ENCODE measurements at places on chromosomes 6 and 20.

- DNase-seq, result no peak
Measured at GRCh38 chr6:105872249-105872648, 213.9 kb upstream of the PRDM1 start.

- DNase-seq, result no peak
Measured at GRCh38 chr6:87068795-87069194, 26.1 kb downstream of the CGA start.

- DNase-seq, result no peak
Measured at GRCh38 chr6:114559419-114559818, 216.6 kb upstream of the HS3ST5 start.

GRCh38 chr6:137166247-137167098, 7.0 kb downstream of the IL22RA2 start:
- DNase-seq, result no peak

GRCh38 chr20:1965520-1966351, 28.1 kb downstream of the PDYN start:
- DNase-seq, result peak; percentile 34

GRCh38 chr20:58647162-58647795, 3.8 kb upstream of the STX16 start:
- DNase-seq, result no peak

GRCh38 chr6:151285122-151285521, 45.4 kb downstream of the AKAP12 start:
- no peak for DNase-seq

- DNase-seq, result no peak
Measured at GRCh38 chr6:17505062-17505476, 95.0 kb upstream of the FAM8A1 start.

DNA sequence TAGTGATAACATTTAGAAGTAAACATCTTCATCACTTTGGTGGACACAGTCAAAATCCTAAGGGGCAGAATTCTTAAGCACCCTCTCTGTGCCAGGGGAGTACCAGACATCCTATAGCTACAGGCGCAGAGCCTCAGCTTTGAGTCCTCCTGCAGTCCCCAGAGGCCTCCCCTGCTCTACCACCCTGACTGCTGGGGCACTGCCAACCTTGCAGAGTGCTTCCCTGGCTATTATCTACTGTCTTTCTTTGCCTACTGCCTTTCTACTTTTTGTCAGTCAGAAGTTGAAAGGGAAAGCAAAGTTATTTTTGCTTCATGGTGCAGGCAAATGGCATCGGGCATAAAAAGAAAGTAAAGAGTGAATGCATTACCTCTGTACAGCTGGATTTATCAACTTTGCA, 80.1 kb downstream of the AIG1 start:
- no peak for DNase-seq

- DNase-seq, result no peak
Measured at GRCh38 chr6:112268654-112269053, 14.3 kb upstream of the LAMA4 start.

GRCh38 chr6:45697605-45698004, 318.1 kb downstream of the CLIC5 start:
- DNase-seq, result no peak

- DNase-seq, result no peak
Measured at GRCh38 chr6:30570263-30570662, 979 bp upstream of the ABCF1 start.

DNA sequence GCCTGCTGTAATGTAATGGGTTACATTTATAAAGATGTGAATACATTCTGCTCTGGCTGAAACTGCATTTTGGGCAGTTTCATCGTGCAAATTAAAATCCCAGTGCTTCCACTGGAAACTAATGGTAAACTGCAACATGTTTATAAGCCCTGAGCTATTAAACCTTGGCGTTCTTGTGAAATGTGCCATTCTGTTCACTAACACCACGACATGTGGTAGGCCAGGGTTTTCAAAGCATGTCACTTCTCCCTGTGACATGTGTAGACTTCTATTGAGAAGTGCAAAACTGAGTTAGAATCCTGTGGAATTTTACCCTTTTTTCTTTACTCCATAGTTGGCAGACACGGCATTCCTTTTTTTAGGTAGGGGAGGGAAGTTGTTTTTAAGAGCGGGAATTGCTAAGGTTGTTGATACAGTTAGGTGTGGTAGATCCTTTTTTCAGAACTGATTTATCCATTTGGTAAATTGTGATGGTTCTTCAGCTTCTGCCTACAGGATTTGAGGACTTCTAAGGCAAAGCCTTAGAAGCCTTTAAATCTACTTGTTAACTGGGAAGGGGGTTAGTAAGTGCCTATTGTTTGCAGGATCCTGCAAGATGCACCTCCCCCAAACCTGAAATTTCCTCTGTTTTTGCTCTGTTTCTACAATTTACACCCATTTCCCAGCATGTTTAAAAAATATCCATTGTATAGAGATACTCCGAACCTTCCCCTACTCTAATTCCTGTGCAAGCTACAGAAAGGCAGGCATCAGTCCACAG, 4.2 kb downstream of the SASH1 start:
- DNase-seq, result no peak

GRCh38 chr6:53802582-53802981, 7.8 kb downstream of the LRRC1 start:
- DNase-seq, result no peak

GRCh38 chr6:9623985-9624384, 790.9 kb downstream of the TFAP2A start:
- DNase-seq, result no peak

DNA sequence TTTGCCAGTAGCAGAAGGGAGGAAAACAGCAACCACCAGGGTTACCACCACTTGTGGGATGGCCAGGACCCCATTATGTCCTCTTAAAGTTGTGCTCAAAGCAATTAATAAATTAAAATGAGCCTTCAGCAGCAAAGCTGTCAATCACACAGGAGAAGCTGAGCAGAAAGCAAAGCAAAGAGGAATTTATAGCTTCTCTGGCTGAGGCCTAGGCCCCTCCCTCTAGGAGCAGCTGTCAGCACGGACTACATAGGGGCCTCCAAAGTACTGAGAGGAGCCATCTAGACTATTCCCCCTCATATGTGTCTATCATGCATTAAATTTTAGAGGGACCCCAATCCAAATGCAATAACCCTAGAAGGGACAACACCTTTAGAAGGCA, 6.4 kb downstream of the CCND3 start:
- no peak for DNase-seq

DNA sequence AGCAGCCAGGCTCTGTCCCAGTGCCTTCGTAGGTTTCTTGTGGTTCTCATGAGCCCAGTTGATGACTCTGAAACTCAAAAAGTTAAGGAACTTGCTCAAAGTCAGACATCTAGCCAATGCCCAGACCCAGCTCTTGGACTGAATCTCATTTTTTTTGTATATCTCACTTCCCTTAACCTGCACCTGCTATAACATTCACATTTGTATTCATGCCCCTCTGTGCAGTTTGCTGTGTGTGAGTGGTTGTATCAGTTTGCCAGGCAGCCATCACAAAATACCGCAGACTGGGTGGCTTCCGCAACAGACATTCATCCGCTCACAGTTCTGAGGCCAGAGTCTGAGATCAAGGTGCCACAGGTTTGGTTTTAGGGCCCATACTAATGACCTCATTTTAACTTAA, 49.9 kb downstream of the IPCEF1 start:
- no peak for DNase-seq

- DNase-seq, result no peak
Measured at GRCh38 chr20:61561111-61561830, 309.2 kb downstream of the CDH4 start.

DNA sequence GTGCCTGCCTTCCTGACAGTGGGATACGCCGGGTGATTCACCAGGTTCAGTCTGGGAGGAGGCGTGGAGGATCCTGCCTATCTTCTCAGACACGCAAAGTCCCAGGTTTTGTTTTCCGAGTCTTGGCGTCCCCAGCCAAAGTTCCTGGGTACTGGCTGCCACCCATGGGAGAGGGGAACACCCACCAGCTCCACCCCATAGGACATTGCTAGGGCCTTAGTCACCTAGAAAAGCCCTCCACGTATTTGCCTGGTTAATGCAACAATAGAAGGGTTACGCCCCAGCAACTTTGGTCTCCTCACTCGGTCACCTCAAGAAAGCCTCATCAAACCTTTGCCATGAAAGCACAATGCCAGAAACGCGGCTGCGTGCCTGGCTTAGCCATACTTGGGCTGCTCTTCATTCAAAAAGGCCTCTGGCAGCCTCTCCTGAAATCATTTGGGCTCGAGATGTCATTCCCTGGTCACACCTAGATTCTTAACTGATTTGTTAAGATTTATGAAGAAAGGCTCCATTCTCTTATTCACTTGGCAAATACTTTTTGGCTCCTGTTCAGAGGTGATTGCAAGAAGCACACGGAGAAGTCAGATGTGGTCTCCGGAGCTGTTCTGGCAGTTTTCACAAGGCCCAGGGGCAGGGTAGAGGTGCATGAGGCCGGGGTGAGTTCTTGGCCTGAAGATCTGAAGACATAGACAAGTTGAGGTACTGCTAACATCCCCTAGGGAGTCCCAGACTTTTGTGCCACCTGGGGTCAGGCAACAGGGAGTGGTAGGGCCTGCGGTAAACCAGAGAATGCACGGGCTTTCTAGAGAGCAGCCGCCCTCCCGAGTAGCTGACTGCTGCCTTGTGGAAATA, 35.5 kb upstream of the ZNF133 start:
- DNase-seq, result no peak

GRCh38 chr6:45495429-45496084, 117.8 kb upstream of the SUPT3H start:
- no peak for DNase-seq

DNA sequence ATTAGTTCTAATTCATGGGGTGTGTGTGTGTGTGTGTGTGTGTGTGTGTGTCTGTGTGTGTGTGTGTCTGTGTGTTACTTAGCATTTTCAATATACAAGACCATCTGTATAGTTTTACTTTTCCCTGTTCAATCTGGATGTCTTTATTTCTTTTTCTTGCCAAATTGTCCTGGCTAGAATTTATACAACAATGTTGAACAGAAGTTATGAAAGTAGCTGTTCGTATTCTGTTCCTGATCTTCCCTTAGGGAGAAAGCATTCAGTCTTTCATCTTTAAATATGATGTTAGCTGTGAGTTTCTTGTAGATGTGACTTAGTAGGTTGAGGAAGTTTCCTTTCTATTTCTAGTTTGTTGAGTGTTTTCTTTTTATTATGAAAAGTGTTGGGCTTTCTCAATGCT, 334.7 kb upstream of the RNF24 start:
- DNase-seq, result no peak

- no peak for DNase-seq
Measured at GRCh38 chr6:35360349-35361138, 18.2 kb downstream of the PPARD start.

- no peak for DNase-seq
Measured at GRCh38 chr6:114419175-114419574, 76.4 kb upstream of the HS3ST5 start.

DNA sequence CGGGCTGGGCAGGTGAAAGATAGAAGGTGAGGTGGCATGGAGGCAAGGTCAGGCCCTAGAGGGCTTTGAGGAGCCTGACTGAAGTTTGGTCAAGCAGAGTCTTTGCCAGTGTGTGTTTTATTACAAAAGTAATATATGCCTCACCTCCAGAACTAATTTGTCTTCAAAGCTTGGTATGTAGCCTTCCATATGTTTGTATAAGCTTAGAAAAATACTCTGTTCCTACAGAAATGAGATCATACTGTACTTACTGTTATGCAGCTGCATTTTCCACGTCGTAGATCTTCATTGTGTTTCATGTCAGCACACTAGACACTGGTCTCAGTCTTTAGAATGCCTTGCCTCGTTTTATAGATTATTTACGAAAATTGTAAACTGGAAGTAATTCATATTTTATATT, 61.8 kb downstream of the ANKS1A start:
- DNase-seq, result no peak

GRCh38 chr6:32076321-32076809, 32.8 kb downstream of the TNXB start:
- no peak for DNase-seq

- DNase-seq, result no peak
Measured at GRCh38 chr6:288866-289265, 3.4 kb upstream of the DUSP22 start.

DNA sequence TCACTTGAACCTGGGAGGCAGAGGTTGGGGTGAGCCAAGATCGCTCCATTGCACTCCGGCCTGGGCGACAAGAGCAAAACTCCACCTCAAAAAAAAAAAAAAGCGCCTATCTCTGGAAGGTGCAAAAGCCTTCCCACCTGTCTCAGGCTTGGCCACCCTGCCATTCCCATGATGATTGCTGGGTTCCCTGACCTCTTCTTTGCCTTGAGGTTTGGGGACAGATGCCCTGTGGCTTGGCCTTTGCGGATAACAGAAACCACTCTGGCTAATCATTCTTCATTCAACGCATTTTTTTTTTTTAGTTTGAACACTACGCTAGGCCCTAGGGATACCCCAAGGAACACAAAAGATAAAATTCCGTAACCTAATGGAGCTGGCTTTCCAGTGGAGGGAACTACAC, 6.8 kb upstream of the HMGA1 start:
- DNase-seq, result no peak
